ENCODE measurements at places on chromosomes 16 and 17.
A peak's percentile ranks its signal among the peaks of the same experiment; 100 is the strongest.

- no peak for DNase-seq
Observed at GRCh38 chr16:49471038-49471727, 97.6 kb downstream of the C16orf78 start.

GRCh38 chr16:24262816-24263215 is 6.7 kb downstream of the CACNG3 start:
- DNase-seq = no peak

GRCh38 chr17:77096570-77097214 is 44.1 kb upstream of the SEC14L1 start:
- DNase-seq = peak; percentile 74

DNA sequence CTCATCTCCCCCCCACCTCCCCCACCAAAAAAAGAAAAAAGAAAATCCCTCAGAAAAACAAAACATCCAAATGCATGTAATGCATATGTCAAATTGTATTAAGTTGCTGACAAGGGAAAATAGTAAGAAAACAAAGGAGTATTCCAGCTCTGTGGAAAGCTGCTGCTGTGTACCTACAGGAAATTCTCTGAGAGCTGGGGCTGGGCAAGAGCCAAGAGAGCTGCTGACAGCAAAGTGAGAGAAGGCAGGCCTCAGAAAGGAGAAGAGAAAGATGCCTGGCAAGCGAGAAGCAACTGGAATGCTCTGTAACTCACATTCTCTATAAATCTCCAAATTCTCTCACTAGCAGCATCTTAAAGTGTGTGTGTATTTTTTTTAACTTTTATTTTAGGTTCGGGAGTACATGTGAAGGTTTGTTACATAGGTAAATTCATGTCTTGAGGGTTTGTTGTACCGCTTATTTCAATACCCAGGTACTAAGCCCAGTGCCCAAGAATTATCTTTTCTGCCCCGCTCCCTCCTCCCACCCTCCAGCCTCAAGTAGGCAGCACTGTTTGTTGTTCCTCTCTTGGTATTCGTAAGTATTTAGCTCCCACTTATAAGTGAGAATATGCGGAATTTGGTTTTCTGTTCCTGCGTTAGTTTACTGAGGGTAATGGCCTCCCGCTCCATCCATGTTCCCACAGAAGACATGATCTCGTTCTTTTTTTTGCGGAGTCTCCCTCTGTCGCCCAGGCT is 24.4 kb downstream of the CNTROB start:
- peak; percentile 90 for DNase-seq

GRCh38 chr17:71441098-71441497 is 679.7 kb upstream of the SOX9 start:
- no peak for DNase-seq

DNA sequence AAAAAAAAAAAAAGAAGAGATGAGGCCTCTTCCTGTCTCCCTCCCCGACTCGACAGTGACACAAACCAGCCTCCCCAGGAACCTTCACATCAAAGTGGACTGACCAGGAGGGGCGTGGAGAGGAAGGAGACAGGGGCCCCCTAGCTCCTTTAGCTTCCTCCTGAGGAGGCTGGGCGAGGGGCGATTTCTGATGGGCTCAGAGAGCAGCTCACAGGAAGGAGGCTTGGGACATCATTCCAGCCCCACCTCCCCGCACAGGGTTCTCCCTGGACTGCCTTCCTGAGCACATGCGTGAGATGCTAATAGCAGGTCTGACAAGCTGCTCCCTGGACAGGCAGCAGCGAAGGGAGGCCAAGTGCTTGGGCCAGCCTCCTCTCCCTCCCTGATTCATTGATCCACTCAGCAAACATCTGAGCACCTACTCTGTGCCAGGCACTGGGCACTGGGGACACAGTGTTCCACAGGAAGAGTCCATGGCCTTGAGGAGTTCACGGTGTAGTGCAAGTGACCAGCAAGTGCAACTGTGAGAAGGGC is 14.4 kb upstream of the DOK4 start:
- DNase-seq = peak; percentile 77

DNA sequence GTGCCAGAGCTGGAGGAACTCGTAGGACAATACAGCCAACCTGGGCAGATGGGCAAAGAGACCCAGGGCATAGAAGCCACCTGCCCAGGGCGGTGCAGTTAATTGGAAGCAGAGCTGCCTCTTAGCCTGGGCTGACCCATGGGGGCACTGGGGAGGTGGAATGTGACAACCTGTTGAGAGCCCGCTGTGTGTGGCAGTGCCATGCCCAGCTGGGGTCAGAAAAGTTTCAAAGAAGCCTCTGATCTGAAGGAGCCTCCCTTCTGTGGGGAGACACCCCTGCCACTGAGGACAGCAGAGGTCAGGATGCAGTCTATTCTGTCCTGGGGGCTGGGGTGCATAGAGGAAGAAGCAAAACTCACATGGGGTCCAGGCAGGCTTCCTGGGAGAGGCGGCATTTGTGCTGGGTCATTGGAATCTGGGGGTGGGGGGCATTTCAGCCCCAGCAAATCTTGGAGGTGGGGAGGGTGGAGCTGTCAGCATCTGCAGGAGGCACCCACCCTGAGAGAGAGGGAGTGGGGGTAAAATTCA is 176.1 kb upstream of the CIBAR2 start:
- DNase-seq = no peak

- peak; percentile 55 for DNase-seq
Observed at GRCh38 chr16:3646348-3646920, 8.1 kb upstream of the DNASE1 start.

GRCh38 chr17:50064253-50065001 is 8.5 kb downstream of the ITGA3 start:
- DNase-seq = no peak

GRCh38 chr16:66207139-66207882 is 159.2 kb upstream of the CDH5 start:
- peak; percentile 51 for DNase-seq

DNA sequence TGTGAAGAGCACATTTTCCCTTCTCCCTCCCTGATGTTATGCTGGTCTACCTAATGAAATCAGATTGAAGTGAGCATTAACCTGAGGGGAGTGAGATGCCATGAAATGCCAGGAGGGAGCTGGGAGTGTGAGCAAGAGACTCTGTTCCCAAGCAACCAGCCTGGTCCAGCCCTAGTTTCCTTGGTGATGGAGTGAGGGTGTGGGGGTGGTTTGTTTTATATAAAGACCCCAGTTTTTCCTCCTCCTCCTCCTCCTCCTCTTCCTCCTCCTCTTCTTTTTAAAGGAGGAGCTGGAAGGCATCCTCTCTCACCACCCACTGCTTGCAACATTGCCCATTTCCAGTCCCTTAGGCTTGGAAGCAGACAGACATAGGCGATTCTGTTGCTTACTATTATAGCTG is 97.1 kb downstream of the DNAH3 start:
- DNase-seq = no peak

- DNase-seq = no peak
Observed at GRCh38 chr16:27465483-27465879, 63.5 kb downstream of the IL21R start.

- DNase-seq = peak; percentile 96
Observed at GRCh38 chr17:8125154-8125946, 1.4 kb upstream of the HES7 start.

GRCh38 chr17:77782201-77782600 is 176.3 kb upstream of the TNRC6C start:
- DNase-seq = no peak

- DNase-seq = no peak
Observed at GRCh38 chr16:27500801-27501200, 48.9 kb downstream of the GTF3C1 start.

DNA sequence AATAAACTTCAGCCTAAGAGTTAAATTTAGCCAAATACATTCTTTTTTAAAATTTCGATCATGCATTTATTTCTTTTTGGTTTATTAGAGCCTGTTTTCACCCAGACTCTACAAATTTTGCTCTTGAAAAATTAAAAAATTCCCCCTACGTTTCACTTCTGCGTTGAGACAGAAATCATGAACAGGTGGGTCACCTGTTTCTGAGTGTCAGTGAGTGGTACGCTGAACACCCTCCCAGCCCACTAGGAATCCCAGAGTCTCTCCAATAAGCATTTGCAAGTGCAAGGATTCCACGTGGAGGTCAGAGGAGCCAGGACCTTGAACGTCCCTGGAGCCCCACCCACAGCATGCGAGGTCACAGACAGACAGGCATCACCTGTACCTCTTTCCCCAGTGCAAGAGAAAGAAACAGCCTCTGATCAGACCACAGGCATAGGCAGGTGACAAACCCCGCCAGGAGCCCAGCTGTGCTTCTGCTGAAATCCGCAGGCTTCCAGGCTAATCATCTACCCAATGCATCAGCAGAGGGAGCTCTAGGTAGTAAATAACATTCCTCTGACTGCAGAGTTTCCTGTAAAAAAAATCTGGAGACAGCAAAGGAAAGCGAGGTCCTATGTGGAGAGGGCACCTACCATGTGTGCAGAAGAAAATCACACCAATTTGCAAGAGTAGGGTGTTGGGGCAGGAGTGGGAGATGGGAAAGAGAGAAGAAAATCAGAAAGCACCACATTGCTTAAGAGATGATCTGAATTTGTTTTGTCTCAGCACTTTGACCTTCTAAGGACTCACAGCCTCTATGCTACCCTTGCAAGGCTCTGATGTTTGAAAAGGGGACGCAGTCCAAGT is 5.9 kb upstream of the XYLT1 start:
- peak; percentile 84 for DNase-seq

DNA sequence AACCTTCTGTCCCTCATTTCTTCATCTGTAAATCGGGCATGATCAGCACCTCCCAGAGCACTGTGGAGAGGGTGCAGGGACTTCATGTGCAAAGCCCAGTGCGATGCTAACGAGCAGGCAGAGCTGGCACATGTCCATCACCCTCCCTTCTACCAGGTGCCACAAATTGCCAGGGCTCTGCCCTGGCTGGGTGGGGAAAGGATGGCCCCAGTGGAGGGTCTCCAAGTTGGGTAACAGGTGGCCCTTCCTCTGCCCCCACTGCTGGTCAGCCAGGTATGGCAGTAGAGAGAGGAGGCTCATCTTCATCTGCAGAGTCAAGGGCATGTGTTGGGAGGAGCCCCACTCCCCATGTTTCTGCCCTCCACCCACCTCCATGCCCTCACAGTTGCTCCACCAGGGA is 61.5 kb upstream of the CDH5 start:
- DNase-seq = no peak

GRCh38 chr17:33234930-33235685 is 58.0 kb downstream of the ASIC2 start:
- DNase-seq = peak; percentile 17

DNA sequence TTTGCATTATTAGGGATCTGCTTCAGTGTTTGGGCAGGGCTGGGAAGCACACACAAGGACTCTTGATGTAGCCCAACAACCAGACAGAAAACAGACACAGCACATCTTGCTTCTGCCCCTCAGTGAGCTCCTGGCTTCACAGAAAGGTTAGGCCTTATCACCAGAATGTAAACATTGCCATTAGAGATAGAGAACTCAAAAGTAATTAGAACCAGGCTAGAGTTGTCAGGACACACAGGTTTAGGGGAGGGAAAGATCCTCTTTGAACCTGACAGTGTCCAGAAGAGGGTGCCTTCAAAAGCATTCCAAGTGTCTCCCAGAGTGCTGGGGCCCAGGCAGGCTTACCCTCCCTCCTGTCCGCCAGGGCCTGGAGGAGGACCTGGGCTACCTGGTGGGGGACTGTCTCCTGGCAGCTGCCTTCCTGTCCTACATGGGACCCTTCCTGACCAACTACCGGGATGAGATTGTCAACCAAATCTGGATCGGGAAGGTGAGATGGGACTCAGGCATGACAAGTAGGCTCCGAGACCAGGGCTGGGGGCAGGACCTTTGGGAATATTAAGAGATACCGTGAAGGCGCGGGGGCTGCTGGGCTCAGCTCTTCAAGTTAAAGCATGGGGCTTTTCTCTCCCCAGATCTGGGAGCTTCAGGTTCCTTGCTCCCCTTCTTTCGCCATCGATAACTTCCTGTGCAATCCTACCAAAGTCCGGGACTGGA is 16.9 kb upstream of the KDM6B start:
- no peak for DNase-seq

- DNase-seq = no peak
Observed at GRCh38 chr17:58001461-58002124, 5.5 kb downstream of the SRSF1 start.

GRCh38 chr17:40089077-40089895 is 11.1 kb downstream of the NR1D1 start:
- DNase-seq = no peak

DNA sequence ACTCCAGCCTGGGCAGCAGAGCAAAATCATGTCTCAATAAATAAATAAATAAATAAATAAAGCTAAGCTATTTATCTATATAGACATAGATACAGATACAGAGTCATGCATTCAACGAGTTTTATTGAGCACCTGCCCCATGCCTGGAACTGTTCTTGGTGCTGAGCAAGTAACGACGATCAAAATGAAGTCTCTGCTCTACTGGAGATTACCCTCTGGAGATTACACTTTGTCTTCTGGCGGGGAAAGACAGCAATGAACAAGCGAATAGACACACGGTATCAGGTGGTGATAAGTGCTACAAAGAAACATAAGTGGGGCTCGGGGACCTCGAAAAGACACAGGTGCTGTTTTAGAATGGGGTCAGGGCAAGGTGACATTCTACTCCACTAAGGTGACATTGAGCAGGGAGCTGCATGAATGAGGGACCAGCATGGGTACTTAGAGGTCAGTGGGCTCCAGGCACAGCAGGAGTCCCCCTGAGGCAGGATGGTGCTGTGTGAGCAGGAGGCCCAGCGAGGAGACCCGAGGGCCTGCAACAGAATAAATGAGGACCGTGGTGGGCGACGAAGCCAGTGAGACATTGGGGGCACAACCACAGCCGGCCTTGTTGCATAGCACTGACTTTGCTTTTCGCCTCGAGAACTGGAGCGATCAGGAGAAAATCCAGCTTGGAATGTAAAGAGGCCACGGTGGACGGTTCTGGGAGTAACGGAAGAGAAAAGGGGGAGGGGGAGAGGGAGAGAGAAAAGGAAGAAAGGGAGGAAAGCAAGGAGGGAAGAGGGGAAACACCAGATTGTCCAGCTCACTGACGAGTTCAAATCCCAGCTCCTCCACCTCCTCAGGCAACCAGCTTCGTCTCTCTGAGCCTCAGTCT is 42.4 kb upstream of the MEAK7 start:
- no peak for DNase-seq

GRCh38 chr17:32266389-32267301 is 1.0 kb downstream of the RHBDL3 start:
- no peak for DNase-seq

- no peak for DNase-seq
Observed at GRCh38 chr17:40361063-40361924, 3.2 kb downstream of the GJD3 start.

DNA sequence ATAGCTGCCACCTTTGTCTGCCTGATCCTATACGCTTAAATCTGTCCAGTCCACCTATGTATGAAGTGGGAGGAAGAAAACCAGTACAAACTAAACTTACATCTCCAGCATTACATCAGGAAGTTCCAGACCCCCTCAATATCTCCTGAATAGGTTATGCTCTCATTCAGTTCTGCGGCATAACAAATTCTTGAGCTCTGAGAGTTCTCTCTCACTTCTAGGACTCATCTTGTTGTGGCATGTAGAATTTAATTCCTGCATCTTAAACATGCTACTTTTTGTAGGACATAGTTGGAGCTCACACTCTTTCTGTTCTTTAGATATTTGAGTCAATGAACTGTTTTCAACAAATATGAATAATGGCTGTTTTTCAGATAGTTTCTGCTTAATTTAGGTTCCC is 662.5 kb downstream of the CDH11 start:
- DNase-seq = no peak

Measured in tongue (tissue), 3 donors.